Neuronal stem cell (in vitro differentiated cells): ENCODE measurements at places on chromosomes 4 and X.

DNA sequence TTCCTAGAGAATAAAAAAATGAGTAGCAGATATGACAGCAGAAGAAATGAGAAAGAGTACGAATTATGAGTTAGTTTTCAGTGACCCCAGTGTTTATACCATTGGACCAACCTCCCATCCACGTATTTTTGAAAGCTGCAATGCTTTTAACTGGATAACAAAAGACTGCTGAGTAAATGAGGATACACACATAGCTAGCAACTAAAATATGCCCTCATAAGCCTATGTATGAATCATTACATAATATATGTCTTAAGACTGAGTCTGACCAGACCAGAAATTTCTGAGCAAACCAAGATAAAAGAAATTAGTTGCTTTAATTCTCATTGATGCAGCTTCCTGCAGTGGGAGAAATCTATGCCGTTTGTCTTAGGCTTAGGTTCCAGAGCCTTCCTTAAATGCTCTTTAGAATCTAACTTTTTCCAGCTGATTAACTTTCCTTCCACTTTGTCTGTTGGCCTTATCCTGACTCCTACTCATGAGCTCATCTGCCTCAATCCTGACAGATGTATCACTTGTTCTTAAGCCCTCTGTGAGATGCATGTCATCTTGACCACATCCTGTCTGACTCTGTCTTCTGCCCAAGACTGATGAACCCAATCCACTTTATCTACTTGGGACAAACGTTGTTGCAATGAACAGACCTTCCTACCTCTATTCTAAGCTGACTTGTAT lies 301.4 kb upstream of the AADAT start:
- no peak overlapping the region for H3K4me3 ChIP-seq
- no peak overlapping the region for H3K27ac ChIP-seq
- DNase-seq, result no peak
- H3K4me1 ChIP-seq, result no peaks in the 10 kb centered on the region
- no peaks in the 10 kb centered on the region for H3K36me3 ChIP-seq

DNA sequence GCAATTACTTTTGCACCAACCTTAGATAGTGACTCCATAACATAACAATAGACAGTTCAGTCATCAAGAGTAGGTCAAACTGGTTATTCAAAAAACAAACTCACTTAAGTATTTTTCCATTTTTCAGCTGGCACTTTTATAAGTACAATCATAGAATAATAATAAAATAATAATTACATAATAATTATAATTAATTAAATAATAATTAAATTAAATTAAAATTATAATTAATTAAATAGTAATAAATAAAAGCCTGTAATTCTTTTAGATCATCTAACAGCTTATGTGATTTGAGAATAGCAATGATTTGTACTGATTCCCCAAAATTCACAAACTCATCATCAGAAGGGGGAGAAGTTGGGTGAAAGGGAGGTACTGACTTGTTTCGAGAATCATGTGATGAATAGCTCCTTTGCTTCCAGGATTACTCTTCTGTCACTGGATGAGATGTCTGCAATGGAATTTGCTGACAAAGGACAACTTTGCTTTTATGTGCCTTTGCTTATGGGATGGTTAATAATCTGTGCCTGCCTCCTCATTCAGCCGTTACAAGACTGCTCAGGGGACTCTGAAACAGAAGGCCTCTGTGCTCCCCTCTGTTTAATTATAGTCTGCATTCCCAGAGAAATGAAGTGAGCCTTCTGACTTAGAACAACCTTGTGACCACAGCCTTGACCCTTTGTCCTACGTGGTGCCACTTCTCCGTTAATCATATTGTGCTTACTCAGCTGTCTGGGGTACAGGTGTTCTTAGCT lies 104.8 kb upstream of the ENPEP start:
- H3K4me1 ChIP-seq, result peaks cover 2% of the 10 kb centered on the region
- H3K36me3 ChIP-seq, result no peaks in the 10 kb centered on the region
- no peak overlapping the region for H3K27ac ChIP-seq
- no peaks in the 10 kb centered on the region for H3K27me3 ChIP-seq
- H3K4me3 ChIP-seq, result no peak overlapping the region

GRCh38 chr4:76783836-76784235 lies 114.1 kb downstream of the SOWAHB start:
- no peak overlapping the region for H3K27ac ChIP-seq
- no peak overlapping the region for H3K4me3 ChIP-seq
- H3K27me3 ChIP-seq, result no peaks in the 10 kb centered on the region
- H3K36me3 ChIP-seq, result peaks cover 33% of the 10 kb centered on the region
- DNase-seq, result no peak
- H3K4me1 ChIP-seq, result peaks cover 4% of the 10 kb centered on the region

GRCh38 chrX:68754406-68754805 lies 74.4 kb upstream of the EFNB1 start:
- DNase-seq, result no peak
- no peaks in the 10 kb centered on the region for H3K4me1 ChIP-seq
- no peaks in the 10 kb centered on the region for H3K27me3 ChIP-seq
- H3K27ac ChIP-seq, result no peak overlapping the region
